ENCODE measurements at places on chromosomes 2 and 18. TPM values are rescaled to one million over a fixed set of nuclear protein-coding genes. Genes with fewer than 3 reads are reported as not detected.

DNA sequence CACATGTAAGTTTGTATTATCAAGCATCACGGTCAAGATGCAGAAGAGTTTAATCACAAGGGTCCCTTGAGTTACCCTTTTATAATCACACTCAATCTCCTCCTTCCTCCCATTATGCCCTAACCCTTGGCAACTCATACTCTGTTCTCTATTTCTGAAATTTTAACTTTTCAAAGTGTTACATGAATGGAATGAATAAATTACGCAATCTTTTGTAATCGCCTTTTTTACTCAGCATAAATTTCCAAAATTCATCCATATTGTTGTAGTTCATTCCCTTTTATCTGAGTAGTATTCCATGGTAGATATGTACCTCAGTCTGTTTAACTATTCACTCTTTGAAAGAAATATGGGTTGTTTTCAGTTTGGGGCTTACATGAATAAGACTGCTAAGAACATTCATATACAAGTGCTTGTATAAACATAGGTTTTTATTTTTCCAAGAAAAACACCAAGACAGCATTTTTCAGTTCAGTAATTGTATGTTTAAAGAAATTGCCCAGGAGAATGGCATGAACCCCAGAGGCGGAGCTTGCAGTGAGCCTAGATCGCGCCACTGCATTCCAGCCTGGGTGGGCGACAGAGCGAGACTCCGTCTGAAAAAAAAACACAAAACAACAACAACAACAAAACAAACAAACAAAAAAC is 430.9 kb upstream of the KCNH7 start:
- H3K27me3 ChIP-seq: no peaks in the 10 kb centered on the region
- DNase-seq: no peak
- H3K4me1 ChIP-seq: no peaks in the 10 kb centered on the region
- H3K27ac ChIP-seq: no peak overlapping the region
- no peak overlapping the region for H3K4me3 ChIP-seq

GRCh38 chr2:232246245-232246644 is 132.3 kb upstream of the ALPP start:
- DNase-seq: no peak
- H3K4me1 ChIP-seq: no peaks in the 10 kb centered on the region
- H3K36me3 ChIP-seq: no peaks in the 10 kb centered on the region

- no peak overlapping the region for H3K4me3 ChIP-seq
- H3K4me1 ChIP-seq: no peaks in the 10 kb centered on the region
- no peaks in the 10 kb centered on the region for H3K36me3 ChIP-seq
- H3K27me3 ChIP-seq: no peaks in the 10 kb centered on the region
- H3K27ac ChIP-seq: no peak overlapping the region
Measured at GRCh38 chr18:48034651-48035555, 104.4 kb upstream of the SMAD2 start.

- H3K27me3 ChIP-seq: no peaks in the 10 kb centered on the region
- H3K4me3 ChIP-seq: no peak overlapping the region
- DNase-seq: no peak
- peaks cover 69% of the 10 kb centered on the region for H3K36me3 ChIP-seq
Measured at GRCh38 chr2:119958670-119959268, 54.1 kb upstream of the EPB41L5 start.

DNA sequence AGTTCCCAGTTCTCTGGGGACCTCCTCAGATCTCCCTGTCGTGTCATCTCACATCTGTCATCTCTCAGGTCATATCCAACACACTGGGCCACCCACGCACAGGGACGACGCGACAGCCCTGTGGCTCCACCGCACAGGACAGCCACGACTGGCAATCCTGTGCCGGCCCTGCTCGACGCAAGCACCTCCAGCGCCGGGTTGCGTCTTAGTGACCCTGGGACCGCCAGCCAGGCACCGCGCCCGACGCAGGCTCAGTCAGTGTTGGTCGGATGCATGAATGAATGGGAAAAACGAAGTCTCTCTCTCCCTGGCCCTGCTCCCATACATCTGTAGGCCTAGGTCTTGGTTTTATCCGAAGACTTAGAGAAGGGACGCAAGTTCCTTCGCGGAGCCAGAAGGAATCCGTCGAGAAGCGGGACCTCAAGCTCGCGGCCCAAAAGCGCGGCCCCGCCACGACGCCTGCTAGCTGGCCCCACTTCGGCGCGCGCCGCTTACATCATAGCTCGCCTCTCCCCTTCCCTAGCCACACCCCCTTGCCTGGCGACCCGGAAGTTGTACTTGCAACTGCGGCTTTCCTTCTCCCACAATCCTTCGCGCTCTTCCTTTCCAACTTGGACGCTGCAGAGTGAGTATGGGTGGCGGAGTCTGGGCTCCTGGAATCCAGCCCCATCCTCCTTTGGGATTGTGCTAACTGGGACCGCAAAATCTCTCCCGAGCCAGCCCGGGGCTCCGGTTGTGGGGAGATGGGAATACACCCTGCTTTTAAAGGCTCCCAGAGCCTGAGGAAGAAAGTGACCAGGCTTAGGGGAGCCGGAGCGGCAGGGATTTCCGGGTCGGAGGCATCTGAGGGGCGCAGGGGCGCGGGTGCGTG is at the start of gene RPL31:
RPL31 (plus strand) TSS at position 599 of the 871 bp plus-strand sequence. CDS start 413 bp downstream, outside the sequence.
- H3K27me3 ChIP-seq: no peaks in the 10 kb centered on the region
- peak; percentile 98 for DNase-seq
- H3K27ac ChIP-seq: peak within 1 kb of the TSS; percentile 94
- H3K4me3 ChIP-seq: peak within 1 kb of the TSS; percentile 97
- H3K4me1 ChIP-seq: peaks cover 42% of the 10 kb centered on the region

GRCh38 chr18:23257686-23258565 is 122.6 kb downstream of the CABLES1 start:
- no peak overlapping the region for H3K27ac ChIP-seq
- peaks cover 35% of the 10 kb centered on the region for H3K4me1 ChIP-seq
- no peak overlapping the region for H3K4me3 ChIP-seq
- peaks cover 2% of the 10 kb centered on the region for H3K36me3 ChIP-seq
- no peaks in the 10 kb centered on the region for H3K27me3 ChIP-seq
- DNase-seq: no peak

- H3K27ac ChIP-seq: no peak overlapping the region
- no peaks in the 10 kb centered on the region for H3K4me1 ChIP-seq
- no peaks in the 10 kb centered on the region for H3K36me3 ChIP-seq
- no peaks in the 10 kb centered on the region for H3K27me3 ChIP-seq
- no peak overlapping the region for H3K4me3 ChIP-seq
- no peak for DNase-seq
Measured at GRCh38 chr18:32343634-32344033, 127.0 kb downstream of the GAREM1 start.

- peaks cover 22% of the 10 kb centered on the region for H3K36me3 ChIP-seq
- no peaks in the 10 kb centered on the region for H3K27me3 ChIP-seq
- peak overlapping the region; percentile 65 for H3K27ac ChIP-seq
- DNase-seq: no peak
Measured at GRCh38 chr2:7719876-7720275, 802.7 kb downstream of the RNF144A start.

DNA sequence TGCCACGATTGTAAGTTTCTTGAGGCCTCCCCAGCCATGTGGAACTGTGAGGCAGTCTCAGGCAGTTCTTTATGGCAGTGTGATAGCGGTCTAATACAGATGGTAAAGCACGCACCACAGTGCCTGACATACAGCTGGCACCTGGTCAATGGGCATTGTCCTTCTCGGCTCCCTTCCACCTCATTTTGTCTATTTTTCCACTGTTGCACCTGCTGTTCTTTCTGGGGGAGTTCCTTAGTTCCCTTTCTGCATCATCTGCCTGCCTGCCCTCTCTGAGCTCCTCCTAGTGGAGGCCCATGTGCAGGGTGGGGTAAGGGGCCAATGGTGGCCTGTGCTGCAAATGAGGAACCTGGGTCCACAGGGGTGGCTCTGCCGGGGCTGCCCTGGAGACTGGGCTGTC is 157.6 kb downstream of the LPIN1 start:
- no peak for DNase-seq
- no peaks in the 10 kb centered on the region for H3K4me1 ChIP-seq
- no peaks in the 10 kb centered on the region for H3K36me3 ChIP-seq
- no peaks in the 10 kb centered on the region for H3K27me3 ChIP-seq
- no peak overlapping the region for H3K27ac ChIP-seq

- no peak for DNase-seq
- no peak overlapping the region for H3K27ac ChIP-seq
- H3K27me3 ChIP-seq: no peaks in the 10 kb centered on the region
- no peak overlapping the region for H3K4me3 ChIP-seq
Measured at GRCh38 chr2:44107974-44108373, 60.7 kb upstream of the PPM1B start.

GRCh38 chr2:71897137-71897480 is 250.6 kb downstream of the CYP26B1 start:
- H3K4me1 ChIP-seq: no peaks in the 10 kb centered on the region
- no peak overlapping the region for H3K4me3 ChIP-seq
- DNase-seq: peak; percentile 30
- peaks cover 4% of the 10 kb centered on the region for H3K27me3 ChIP-seq
- H3K36me3 ChIP-seq: no peaks in the 10 kb centered on the region

DNA sequence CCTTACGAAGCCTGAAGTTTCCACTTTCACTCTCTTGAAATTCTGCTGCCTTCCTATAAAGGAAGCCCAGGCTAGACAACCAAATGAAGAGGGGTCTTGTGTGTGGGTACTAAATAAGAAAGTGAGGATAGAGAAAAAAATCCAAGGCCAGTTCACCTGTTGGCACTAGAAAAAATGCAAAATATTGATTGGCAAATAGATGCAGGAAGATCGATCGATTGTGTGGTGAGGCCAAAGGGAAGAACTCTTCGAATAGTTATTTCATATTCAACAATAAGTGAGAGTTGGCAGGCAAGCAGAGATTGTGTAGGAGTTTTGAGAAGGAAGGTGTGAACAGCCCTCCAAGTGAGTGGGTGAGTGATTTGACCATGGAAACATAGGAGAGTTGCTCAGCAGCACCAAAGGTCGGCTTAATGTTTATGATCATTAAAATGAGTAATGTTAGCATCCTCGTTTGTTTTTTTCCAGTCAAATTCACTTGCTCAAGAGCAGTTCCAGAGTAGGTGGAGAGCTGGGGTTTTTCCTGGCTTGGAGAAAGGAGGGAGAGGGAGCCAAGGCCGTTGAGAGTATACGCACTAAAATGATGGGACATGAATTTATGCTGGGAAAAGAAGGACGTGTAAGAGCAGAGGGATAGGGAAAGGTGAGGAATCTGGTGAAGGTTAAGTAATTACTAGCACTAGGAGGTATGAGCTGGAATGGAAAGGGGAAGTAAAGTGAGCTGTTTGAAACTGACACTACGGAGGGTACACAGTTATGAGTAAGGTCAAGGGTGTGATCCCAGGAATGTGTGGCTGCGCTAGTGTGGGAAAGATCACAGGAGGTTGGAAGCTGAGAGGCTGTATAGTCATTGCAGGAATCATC is 1.1 kb upstream of the NAPG start:
- no peak for DNase-seq
- H3K36me3 ChIP-seq: peaks cover 5% of the 10 kb centered on the region
- H3K4me1 ChIP-seq: peaks cover 37% of the 10 kb centered on the region
- H3K27me3 ChIP-seq: peaks cover 17% of the 10 kb centered on the region
- peak overlapping the region; percentile 94 for H3K4me3 ChIP-seq
- H3K27ac ChIP-seq: no peak overlapping the region

GRCh38 chr2:96195410-96196066 is 13.1 kb downstream of the STARD7 start:
- H3K4me1 ChIP-seq: peaks cover 51% of the 10 kb centered on the region
- H3K27me3 ChIP-seq: no peaks in the 10 kb centered on the region
- peaks cover 50% of the 10 kb centered on the region for H3K36me3 ChIP-seq
- no peak overlapping the region for H3K4me3 ChIP-seq

GRCh38 chr2:69720404-69720803 is 21.5 kb upstream of the ANXA4 start:
- H3K4me1 ChIP-seq: peaks cover 18% of the 10 kb centered on the region
- no peak overlapping the region for H3K4me3 ChIP-seq
- H3K27ac ChIP-seq: no peak overlapping the region
- no peak for DNase-seq
- H3K27me3 ChIP-seq: peaks cover 2% of the 10 kb centered on the region

GRCh38 chr18:24954341-24954740 is 397.6 kb downstream of the ZNF521 start:
- H3K4me3 ChIP-seq: no peak overlapping the region
- H3K27me3 ChIP-seq: no peaks in the 10 kb centered on the region
- no peaks in the 10 kb centered on the region for H3K4me1 ChIP-seq
- no peak for DNase-seq

DNA sequence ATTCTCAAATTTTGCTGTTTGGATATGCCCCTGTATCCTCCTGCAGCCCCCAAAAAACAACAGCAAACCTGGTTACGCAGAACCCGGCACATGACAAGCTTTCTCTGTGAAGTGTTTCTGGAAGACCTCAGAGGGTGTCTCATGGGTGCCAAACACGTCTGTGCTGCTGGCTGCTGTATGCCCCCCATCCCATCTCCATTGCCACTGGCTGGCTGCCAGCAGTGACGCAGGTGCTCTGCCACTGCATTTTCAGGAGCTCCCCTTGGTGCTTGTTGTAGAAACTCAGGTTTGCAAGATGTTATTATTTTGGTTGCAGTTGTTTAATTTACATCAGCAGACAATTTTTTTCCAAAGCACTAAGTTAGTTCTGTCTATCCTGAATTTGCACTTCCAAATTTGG is 166.4 kb upstream of the FANCL start:
- no peak overlapping the region for H3K4me3 ChIP-seq
- DNase-seq: no peak
- peaks cover 4% of the 10 kb centered on the region for H3K27me3 ChIP-seq
- H3K36me3 ChIP-seq: no peaks in the 10 kb centered on the region

DNA sequence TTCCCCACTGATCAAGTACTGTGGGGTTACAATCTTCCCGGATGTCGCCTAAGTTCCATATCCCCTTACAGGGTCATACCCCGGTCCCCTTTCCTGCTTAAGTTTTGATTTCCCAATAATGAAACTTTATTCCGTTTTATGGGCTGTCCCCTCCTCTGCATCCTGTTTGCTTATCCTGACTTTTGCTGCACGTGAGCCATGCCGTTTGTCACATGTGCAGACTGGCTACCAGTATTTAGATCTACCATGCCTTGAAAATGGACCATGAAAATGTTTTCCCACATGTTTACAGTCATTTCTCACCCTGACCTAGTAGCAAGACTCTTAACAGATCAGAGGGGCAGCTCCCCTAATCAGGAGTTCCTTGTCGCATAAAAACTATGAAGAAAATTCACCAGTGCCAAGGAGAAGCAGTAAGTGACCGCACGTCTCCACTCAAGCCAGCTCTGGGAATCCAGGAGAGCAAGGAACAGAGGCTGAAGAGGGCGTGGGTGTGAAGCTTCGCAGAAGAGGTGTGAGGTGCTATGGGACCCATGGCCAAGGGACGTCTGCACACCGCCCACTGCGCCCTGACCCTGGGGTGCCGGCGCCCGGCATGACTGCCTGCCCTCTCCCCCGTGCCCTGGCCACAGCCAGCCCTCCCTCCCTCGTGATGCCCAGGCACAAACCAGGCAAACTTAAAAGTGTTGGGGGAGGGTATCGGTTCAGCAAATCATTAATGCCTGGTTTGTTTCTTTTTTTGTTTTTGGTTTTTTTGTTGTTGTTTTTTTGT is 440.8 kb upstream of the SALL3 start:
- no peaks in the 10 kb centered on the region for H3K27me3 ChIP-seq
- H3K4me3 ChIP-seq: no peak overlapping the region
- H3K4me1 ChIP-seq: peaks cover 6% of the 10 kb centered on the region
- no peak for DNase-seq

GRCh38 chr2:191582355-191582754 is 95.6 kb upstream of the NABP1 start:
- no peak overlapping the region for H3K4me3 ChIP-seq
- no peak overlapping the region for H3K27ac ChIP-seq
- H3K36me3 ChIP-seq: no peaks in the 10 kb centered on the region
- DNase-seq: no peak

PLGLB1 gene
- 4.4 TPM for total RNA-seq

UGT1A1 gene
- not detected for total RNA-seq

THSD7B gene
- not detected for total RNA-seq

TNFRSF11A gene
- 9.7 TPM for total RNA-seq

EGR4 gene
- 0.15 TPM for total RNA-seq

EIF2B4 gene
- 38.6 TPM for total RNA-seq

SPDYA gene
- total RNA-seq: 1.6 TPM

FBLN7 gene
- total RNA-seq: 0.26 TPM
